ENCODE measurements at places on chromosomes 3 and 15.

GRCh38 chr3:67790043-67790442 lies 135.6 kb upstream of the SUCLG2 start:
- no peak for DNase-seq

- DNase-seq, result no peak
Observed at GRCh38 chr3:102095383-102095782, 246.1 kb downstream of the NFKBIZ start.

GRCh38 chr3:11583638-11584046 lies 60.1 kb downstream of the VGLL4 start:
- DNase-seq, result no peak

GRCh38 chr3:113285226-113285625 lies 73.9 kb downstream of the BOC start:
- peak; percentile 40 for DNase-seq

GRCh38 chr3:134617608-134618477 lies 33.0 kb downstream of the KY start:
- peak; percentile 14 for DNase-seq

DNA sequence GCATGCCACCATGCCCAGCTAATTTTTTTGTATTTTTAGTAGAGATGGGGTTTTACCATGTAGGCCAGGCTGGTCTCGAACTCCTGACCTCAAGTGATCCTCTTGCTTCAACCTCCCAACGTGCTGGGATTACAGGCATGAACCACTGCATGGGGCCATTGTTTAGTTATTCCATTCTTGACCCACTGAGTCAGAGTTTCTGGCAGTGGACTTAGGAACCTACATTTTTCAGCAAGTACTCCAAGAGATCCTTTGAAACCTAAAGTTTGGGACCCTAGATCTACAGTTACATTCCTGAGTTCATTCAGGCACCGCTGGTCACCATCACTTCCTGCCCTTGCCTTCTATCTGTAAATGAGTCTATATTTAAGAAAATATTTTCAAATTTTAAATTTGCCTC lies 1.4 kb upstream of the TNFSF10 start:
- no peak for DNase-seq

DNA sequence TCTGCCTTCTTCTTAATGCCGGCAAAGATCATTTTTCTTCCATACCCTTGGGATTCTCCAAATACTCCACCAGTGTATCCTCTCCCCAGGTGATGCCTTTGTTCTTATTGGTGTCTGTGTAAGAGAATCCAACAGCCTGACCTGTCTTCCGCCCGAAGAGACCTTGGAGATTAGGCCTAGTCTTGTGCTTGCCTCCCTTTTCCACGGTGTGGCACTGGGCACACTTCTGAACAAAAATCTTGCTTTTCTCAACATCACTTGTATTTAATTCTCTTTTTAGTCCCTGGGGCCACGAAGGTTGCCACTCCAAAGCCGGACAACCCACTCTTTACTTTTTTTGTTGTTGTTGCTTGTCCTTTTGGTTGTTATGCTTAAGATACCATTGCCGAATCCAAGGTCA lies 14.0 kb upstream of the EMC3 start:
- DNase-seq, result no peak

DNA sequence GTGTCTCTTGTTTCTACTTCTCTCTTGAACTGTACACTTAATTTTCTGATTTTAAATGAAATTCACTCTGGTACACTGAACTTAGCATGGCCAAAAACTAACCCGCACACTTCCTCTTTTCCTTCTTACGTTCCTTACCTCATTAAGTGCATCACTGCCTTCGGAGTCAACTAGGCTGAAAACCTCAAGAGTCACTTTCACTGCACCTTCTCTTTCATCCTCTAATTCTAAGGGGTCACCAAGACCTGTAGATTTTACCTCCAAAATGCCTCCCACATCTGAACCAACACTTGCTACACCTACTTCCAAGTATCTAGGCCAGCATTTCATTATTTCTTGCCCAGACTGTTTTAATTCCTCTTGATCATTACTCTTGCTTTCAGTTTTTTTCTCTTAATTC lies 6.6 kb downstream of the CBLB start:
- no peak for DNase-seq

DNA sequence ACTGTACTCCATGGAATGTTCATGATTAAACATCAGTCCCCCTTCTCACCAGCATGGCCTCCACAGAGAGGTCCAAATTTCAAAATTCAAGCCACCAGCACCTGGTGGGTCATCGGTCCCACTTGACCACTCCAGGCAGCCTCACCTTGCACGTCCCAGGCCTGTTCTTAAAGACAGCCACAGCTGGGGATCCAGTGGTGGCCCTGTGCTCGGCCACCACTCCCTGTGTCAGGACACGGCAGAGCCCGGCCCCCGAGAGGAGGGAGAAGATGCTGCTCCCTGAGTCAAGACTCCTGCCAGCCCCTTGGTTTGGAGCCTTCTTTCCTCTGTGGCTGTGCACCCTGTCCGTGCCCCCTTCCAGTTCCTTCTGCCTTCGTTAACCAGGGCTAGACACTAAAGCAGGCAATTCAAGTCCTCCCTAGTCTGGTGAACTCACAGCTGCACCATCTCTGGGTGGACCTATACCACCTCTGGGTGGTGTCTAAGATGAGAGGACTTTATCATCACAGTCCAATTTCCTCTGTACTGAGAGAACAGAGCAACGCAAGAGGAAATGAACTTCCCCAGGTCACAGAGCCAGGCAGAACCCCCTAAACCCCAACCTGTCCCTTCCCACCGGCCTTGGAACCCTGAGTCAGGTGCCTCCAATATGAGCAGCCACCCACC lies 97.1 kb downstream of the MEGF11 start:
- no peak for DNase-seq

GRCh38 chr3:18806633-18807032 lies 341.7 kb upstream of the KCNH8 start:
- DNase-seq, result no peak

DNA sequence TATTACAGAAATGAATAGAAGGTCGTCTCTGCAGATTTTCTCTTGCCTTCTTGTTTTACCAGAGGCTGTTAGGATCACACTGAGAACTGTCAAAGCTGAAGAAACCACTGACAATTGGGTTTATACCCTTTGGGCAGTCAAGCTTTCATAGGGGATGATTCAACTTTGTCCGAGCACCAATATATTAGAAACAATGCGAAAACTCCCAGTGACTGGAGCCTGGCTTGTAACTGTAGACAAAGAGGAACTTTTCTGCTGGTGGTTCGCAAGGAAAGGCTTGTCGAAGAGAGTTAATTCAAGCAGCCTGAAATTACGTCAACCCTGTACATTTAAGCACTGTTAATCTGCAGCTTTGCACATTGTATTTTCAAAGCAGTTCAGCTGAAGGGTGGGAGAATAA lies 193.2 kb upstream of the ZNF385D start:
- DNase-seq, result no peak

DNA sequence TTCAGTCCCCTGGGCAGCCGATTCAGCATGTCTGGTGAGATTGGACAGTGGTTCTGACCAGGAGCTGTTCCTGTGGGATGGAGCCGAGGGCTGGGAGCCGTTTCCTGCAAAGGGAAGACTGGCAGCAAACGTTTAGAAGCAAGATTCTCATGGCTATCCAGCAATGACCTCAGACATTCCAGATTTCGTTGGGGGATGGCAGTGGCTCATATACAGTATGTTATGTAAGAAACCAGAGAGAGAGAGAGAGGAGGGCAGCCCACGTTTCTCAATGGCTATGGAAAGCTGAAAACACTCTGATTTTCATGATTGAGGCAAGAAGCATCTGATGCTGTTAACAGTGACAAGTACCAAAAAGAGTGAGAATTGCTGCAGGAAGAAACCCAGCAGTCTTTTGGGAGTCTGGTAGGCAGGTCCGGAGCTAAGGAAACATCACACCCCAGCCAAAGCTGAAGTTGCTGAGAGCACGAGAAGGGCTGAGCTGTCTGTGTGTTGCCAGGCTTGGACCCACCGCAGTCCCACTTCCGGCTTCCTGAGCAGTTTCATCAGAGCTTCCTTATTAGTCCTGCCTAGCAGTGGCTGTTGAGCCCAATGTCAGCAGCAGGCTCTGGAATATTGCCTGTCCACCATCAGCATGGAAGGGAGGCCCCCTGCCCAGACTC lies 25.6 kb upstream of the VPS8 start:
- DNase-seq, result no peak

DNA sequence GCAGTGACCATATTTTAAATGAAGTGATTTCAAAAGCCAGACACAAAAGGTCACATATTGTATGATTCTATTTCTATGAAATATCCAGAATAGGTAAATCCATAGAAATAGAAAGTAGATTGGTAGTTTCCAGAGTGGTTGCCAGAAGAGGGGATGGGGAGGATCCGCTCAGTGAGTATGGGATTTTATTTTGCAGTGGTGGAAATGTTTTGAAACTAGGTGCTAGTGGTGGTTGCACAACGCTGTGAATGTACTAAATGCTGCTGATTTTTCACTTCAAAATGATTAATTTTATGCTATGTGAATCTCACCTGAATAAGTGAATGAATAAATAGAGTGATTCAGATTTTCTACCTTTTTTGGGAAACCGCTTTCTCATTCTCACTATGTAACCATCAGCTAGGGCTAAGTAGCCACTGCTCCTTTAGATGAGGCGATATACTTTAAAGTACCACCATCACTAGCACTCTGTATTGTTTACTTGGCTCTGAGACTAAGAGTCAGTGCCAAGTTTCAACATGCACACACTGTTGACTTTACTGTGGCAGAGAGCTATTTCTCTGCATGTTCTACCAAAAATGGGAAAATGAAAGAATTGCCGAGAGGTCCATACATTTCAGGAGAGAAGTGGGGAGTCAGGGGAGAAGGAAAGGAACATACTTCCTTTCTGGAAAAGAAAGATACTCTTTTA lies 90.7 kb upstream of the GOLIM4 start:
- DNase-seq, result no peak

- peak; percentile 20 for DNase-seq
Observed at GRCh38 chr3:192816351-192816750, 89.0 kb upstream of the FGF12 start.

- no peak for DNase-seq
Observed at GRCh38 chr3:49674497-49674983, 389 bp downstream of the APEH start.
